Hippocampal formation (tissue), 2 donors: ENCODE measurements at places on chromosomes 13 and 19.
A peak's percentile ranks its signal among the peaks of the same experiment; 100 is the strongest.

- DNase-seq, result no peak
Measured at GRCh38 chr19:1261798-1262622, 7.1 kb upstream of the CIRBP start.

DNA sequence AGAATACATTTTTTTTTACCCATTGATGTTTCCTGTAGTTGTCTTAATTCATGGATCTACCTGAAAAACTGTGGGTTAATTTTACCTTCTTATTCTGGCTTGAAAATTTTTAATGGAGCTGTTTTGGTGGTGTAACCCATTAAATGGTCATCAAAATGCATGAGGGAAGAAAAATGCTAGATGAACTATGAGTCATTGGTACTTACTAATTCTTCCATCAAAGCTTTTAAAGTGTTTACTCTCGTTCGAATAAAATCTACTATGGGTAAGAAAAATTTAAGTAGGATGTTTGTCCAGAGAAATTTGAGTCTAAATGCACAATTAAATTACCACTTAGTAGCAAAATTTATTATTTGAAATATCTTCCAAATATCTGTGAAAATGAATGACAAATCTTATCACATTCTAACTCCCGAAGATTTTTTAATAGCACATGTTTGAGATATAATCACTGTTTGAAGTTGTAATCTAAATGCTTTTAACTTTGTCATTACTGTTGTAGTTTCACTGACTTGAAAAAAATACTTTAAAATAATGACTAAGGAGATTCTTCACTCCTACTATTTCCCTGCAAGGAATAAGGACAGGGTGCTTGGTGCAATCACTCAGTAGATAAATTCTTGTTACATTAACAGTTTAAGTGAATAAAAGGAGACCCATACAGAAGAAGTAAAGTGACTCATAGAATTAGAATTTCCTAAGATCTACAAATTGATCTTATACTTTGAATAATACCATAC, 437.7 kb downstream of the IRS2 start:
- DNase-seq, result no peak

GRCh38 chr19:19746286-19747213, 13.6 kb upstream of the ZNF14 start:
- no peak for DNase-seq

GRCh38 chr13:37806666-37807065, 62.9 kb downstream of the TRPC4 start:
- DNase-seq, result no peak

GRCh38 chr13:34308725-34309124, 490.8 kb downstream of the RFC3 start:
- no peak for DNase-seq

DNA sequence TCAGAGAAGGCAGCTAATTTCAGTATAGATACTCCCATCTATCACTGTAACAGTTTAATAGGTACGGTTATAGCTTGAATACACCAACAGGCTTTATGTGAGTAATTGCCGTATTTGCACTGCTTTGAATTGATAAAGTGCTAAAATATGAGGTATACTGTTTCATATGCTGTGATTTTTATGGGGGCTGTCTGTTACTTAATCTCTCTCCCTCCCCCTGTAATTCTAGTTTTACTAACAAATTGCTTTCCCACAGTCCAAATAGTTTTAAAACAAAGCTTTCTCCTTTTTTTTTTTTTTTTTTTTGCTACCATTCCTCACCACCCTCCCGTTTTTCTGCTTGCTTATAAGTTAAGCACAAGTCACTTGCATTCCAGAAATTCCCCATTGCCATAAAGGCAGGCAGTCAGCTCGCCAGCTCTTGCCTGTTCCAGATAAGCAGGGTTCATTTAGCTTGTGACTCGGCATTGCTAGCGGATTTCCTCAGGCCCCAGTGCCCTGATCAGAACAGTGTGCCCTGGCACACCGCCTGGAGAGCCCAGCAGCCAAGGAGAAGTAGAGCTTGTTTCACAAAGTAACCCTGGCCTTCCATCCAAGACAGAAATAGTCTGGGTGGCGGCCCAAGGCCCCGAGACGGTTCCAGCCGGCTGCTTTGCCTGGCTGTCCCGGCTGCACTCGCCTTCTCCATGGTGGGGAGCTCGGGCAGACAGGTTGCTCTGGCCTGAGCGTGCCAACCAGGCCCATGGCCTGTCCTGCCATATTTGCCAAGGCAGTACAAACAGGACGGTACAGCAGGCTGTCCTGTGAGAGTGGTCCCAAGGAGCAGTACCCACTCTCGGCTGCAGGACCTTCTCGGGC, 43.5 kb upstream of the NPAS1 start:
- peak; percentile 81 for DNase-seq

GRCh38 chr19:14559916-14560775, 11.7 kb downstream of the NDUFB7 start:
- no peak for DNase-seq

DNA sequence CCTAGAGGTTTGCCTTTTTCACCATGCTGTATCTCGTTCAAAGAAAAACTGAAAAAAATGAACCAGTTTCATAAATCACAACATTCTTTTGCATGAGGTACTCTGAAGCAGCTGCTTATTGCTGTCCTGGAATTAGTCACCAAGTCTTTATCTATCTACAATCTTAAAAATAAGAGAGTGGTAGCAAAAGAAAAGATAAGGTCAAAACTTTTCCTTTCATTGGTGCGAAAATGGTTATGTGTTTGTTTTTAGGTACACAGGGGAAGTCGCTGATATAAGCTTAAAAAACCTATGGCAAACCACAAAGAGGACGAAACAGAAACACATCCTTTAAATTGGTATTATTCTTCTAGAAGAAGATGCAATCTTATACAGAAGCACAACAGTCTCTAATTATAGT, 20.7 kb downstream of the OBI1 start:
- no peak for DNase-seq

- no peak for DNase-seq
Measured at GRCh38 chr13:54029720-54030119, 1001.1 kb downstream of the OLFM4 start.

DNA sequence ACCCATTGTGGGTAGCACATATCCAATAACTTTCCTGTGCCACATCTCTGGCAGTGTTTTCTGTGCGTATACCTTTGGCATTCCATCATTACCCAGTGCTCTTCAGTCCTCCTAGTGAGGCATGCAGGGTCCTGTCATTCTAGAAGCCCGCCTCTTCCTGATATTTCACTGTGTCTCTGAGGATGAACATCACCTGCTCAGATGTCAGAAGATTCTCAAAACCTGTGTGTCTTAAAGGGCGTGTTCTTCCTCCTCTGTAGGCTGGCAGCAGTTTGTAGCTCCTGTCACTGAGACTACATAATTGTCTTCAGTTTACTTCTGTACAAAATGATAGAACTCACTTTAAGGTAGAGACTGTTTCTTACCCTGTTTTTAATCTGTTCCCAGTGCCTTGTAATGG, 56.9 kb upstream of the TEX29 start:
- no peak for DNase-seq

GRCh38 chr19:572743-573518, 535 bp downstream of the BSG start:
- DNase-seq, result no peak

- no peak for DNase-seq
Measured at GRCh38 chr19:49811328-49811727, 1.8 kb downstream of the FUZ start.

DNA sequence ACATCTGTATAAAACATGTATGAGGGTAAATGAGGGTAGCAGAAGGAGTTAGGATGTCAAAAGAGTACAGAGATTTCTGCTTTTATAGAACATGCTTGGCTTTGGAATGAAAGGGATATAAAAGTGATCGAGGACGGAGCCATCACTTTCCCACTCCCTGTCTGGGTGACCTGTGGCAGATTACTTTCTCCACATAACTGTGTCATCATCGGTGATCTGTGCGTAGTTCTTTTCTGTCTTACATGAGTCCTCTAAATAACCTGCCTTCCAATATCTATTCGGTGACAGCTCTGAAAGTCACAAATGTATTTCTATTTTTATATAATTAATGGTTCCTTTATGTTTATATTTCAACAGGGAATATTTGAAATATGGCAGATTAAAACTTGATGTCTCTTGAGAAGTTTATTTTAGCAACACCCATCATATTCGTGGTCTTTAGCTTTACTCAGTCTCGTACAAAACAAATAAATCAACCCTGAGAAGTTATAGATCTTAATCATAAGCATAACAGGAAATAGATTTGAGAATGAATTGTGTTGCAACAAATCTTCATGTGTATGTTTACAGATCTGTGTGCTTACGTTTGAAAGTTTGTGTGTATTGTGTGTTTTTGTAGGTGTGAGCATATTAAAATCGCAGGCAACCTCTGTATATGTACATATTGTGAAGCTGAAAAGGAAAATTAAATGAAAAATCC, 1094.3 kb downstream of the EFNB2 start:
- DNase-seq, result no peak

DNA sequence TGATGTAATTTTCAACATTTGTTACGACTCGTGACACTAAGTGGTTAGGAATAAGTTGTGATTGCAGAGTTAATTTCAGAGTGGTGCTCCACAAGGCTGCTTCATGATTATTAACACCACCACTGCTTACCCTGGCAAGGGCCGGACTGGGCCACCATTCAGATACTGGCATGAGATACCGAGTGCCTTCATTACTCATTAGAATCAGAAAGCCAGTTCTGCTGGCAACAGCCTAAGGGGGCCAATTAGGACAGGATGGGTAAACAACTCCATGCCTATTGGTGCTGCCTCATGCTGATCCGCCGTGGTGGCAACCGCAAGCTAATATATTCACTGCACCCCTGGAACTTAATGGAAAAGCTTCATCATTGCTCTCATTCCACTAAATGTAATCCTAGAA, 575.1 kb downstream of the EFNB2 start:
- no peak for DNase-seq

DNA sequence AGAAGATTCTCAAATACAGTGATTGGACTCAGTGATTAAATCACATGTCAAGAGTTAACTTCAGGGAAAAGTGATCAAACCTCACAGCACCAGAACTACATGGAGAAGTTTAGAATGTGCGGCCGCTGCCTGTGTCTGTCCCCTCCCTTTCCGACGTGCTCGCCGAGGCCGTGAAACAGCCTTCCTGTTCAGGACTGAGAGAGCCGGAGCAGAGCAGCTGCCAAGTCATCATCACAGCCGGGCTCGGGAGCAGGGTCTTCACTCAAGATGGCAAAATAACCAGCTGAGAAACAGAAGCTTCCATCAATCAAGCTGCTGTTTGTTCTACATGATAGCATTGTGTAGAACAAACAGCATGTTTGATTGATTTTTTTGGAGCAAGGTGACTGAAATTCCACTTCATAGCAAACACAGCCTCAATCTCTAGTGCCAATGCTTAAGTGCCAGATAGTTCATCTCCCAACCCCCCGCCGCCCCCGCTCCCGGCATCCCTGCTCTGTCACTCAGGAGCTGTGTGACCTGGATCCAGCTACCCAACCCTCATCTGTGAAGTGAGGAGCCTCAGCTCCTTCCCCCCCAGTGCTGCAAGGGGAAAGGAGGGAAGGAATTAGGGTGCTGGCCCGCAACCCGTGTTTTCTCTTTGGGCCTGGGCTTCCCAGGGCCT, 70.6 kb downstream of the HSPH1 start:
- DNase-seq, result no peak

GRCh38 chr13:23725922-23726321, 155.7 kb downstream of the TNFRSF19 start:
- no peak for DNase-seq

GRCh38 chr13:94259984-94260383, 219.5 kb downstream of the DCT start:
- DNase-seq, result no peak

DNA sequence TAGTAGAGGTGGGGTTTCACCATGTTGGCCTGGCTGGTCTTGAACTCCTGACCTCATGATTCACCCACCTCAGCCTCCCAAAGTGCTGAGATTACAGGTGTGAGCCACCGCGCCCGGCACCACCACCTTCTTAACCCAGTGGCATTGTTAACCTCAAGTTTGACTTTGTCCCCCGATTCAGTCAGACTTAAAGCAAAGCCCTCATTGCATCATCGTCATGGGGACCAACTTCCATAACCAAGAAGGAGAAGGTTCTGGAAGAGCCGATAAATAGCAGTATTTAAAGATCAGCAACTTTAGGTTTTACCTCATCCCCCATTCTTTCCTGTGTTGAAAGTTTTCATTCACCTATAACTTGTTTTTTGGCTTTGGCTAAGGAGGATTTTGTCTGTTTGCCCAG, 6.7 kb upstream of the INAFM1 start:
- no peak for DNase-seq

- no peak for DNase-seq
Measured at GRCh38 chr13:44255771-44256364, 117.8 kb upstream of the SERP2 start.
